ENCODE measurements at places on chromosomes 7 and 10.

DNA sequence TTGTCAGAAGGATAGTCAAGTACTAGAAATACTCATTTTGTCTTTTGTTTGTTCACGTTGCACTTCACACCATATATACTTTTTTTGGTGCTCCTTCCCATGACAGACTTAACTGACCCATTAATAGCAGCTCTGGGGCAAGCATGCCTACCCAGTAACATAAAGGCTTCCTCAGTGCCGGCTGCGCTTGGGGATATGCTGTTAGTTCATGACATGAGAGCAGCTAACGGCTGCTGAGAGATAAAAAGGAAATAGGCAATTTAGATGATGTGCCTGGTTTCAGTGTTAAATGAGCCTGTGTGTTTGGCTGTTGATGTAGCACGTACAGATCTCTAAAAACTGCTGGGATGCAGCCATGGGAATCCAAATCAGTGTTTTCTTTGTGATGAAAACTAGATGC, 86.4 kb downstream of the TAX1BP1 start:
- no peak for DNase-seq

- DNase-seq: no peak
Observed at GRCh38 chr10:133045556-133046389, 42.0 kb upstream of the ADGRA1 start.

GRCh38 chr10:42781893-42782445, 626 bp upstream of the BMS1 start:
- DNase-seq: peak; percentile 11

GRCh38 chr10:73209705-73210104, 37.4 kb downstream of the DNAJC9 start:
- no peak for DNase-seq

DNA sequence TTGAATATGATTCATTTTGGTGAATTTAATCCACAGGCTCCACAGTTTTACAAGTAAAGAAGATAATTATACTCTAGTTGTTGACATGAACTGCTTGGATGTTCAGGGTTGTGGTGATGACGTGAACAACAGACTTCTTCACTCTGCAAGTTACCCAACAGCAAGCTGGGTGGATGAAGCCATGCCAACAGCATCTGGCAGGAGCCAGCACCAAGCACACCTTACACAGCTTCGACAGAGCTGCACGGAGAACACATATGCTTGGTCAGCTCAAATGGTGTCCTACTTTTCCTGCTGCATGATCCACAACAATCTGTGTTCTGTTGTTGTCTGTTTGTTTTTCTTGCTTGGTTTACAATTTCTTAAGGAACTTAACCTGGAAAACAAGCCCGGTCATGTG, 9.8 kb downstream of the NOD1 start:
- peak; percentile 97 for DNase-seq

DNA sequence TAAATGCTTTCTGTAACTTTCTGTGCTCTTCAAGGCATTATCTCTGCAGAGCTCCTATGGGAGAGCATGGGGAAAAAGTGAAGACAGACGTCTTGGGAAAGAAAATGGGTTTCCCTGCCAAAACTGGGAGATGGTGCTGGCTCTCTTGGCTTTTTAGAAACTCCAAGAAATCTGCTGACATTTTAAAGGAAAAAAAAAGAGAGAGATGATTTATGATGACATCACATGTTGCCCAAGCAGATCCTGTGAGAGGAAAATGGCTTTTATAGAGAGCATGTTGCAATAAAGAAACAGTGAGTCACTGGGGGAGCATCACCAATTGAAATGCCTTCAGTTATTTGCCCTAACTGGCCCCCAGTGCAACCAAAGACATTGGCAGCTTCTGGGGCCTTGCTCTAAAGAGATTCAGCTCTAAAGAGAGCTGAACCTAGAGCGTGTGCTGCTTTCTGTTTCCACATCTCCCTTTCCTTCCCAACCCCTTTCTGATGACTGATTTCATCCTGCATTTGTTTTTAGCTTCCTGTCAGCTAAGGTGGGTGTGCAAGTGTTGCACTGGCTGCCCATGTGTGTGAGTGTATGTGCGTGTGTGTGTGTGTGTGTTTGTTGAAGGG, 37.7 kb downstream of the LRMDA start:
- DNase-seq: peak; percentile 95

DNA sequence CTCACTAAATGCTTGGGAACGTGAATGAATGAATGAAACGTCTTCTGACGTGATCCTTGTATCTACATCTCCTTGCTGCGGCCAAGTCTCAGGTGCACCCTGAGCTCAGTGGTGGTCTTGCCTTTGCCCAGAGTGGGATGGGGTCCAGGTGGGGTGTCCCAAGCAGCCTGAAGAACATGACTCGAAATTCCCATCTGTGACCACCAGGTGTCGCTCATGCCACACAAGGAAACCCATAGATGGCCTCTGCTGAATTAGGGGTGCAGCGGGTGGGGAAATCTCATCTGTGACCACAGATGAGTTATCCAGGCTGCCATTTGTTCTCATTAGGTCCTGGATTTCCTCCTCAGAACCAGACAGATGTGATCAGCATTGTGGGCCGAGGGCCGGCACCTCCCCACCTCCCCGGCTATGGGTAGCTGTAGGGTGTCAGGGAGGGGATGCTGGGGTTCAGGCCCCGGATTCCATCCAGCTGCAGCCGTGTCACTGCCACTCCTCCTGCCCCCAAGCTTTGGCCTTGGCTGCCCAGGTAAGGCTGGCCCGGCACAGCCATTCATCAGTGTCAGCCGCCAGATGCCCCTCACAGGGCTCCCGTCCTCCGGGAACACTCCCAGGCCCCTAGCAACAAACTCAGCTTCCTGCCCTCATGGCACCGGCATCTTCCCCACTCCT, 21.0 kb upstream of the GNA12 start:
- DNase-seq: peak; percentile 64

DNA sequence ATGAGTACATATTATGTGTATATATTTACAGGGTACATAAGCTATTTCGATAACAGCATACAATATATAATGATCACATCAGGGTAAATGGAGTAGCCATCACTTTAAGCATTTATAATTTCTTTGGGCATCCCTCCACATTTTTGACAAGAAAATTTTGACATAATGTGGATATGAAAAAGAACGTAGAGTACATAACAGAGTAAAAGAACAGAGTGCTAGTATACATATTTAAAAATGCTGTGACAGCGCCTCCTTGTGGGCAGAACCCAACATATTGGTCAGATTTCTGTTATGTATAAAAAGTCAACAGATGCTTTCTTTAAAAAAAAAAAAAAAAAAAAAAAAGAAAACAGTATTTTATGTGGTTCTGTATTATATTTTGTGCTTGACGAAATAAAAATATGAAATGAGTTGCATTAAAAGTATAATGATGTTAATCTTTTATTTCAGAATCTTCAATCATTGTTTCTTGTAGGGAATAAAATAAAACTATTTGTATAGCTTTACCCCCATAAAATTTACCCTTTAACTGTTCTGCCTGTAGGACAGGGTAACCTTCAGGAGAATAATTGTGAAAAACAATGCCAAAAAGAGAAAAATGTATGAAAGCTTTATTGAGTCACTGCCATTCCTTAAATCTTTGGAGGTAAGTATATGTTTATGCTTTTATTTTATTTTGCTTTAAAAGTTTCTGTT, 18.3 kb upstream of the HBP1 start:
- peak; percentile 73 for DNase-seq

DNA sequence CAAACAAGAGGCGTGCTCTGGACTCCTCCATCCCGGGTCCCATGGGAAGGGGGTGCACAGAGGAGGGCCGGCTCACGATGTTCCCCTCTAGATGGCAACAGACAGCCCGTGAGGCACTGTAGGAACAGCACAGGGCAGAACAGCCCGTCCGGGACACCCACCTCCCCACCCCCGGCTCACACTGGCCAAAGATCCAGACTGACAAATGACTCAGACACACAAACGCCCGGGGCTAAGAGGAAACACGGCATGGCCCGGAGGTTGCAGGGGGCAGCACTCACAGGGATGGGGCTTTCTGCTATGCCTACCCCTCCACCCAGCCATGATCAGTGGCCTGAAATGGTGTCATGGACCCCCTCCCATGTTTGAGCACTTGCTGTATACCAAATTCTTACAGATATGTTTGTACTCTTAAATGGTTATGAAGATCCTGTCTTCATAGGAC, 4.9 kb upstream of the ELN start:
- peak; percentile 20 for DNase-seq

GRCh38 chr10:78712147-78712546, 356.6 kb upstream of the ZMIZ1 start:
- DNase-seq: no peak

- DNase-seq: no peak
Observed at GRCh38 chr10:128716181-128716580, 590.0 kb upstream of the MKI67 start.

GRCh38 chr7:20128001-20128400, 89.2 kb downstream of the MACC1 start:
- no peak for DNase-seq

GRCh38 chr7:4202954-4203353, 479.1 kb upstream of the FOXK1 start:
- DNase-seq: no peak

- no peak for DNase-seq
Observed at GRCh38 chr10:30357075-30357801, 8.2 kb upstream of the MTPAP start.

- DNase-seq: no peak
Observed at GRCh38 chr10:120260456-120260855, 196.6 kb upstream of the PLPP4 start.

DNA sequence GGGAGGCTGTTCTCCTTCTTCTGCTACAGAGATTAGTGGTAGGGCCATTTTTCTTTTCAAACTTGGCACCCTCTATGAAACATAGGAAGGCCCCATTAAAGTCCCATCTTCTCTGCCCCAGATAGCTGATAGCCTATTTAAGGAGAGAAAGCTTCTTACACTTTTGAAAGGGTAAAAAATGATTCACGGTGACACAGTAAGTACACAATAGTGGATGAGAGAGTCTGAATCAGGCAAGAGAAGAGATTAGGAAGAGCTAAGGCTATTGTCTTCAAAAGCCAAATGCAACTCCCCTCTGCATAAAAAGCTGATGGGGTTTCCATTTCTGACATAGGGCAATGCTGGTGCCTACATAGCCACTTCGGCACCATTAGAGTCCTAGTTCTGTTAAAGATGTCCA, 3.6 kb downstream of the INA start:
- DNase-seq: no peak

GRCh38 chr10:113442336-113442735, 110.5 kb upstream of the HABP2 start:
- DNase-seq: no peak

GRCh38 chr7:1452205-1452604, 7.1 kb downstream of the MICALL2 start:
- no peak for DNase-seq

- DNase-seq: no peak
Observed at GRCh38 chr7:36191292-36191920, 38.4 kb downstream of the EEPD1 start.

- peak; percentile 8 for DNase-seq
Observed at GRCh38 chr10:96960872-96961271, 128.8 kb downstream of the LCOR start.

- DNase-seq: no peak
Observed at GRCh38 chr7:69256634-69257081, 341.6 kb upstream of the AUTS2 start.

GRCh38 chr10:107425931-107426553, 261.5 kb upstream of the SORCS1 start:
- DNase-seq: no peak

DNA sequence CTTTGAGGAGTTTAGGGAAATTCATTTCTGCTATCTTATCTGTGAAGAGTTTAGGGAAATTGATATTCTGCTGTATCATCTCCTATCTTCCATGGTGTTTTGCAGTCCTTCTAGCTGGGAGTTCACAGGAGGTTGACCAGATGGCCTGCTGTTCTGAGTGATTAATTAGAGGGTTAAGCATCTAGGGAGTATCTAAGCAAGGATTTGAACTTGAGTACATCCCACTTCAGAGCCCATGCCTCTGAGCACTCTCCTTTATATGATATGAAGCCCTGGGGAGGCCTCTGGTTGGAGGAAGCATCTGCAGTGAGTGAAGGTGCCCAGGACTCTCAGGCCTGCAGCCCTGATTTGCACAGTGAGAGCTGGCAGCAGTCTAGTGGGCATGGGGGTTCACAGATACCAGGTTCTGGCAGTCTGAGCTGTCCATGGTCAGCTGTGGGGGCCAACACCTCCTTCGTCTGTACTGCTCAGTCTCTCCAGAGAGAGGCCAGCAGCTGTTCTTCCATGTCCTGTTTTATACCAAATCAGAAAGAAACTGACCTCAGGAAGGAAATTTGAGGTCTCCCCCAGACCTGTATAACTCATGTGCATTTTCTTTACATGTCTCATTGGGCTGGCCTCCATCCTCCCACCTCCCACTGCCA, 156.9 kb downstream of the PLCE1 start:
- peak; percentile 52 for DNase-seq

DNA sequence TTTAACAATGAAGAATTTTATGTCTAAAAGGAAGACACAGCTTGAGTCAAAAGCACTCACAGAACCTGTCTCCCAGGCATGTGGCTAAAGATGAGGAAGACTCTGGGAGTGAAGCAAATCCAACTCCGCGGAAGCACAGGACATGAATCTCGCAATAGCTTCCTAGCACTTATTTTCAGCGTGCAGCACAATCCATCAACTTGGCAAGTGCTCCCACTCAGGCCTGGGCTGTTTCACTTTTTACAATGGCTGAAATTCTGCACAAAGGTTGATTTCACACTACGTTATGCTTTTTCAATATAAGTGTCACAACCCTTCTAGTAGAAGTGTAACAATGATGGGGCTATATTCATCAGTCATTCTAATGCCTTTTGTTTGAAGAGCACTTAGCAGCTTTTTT, 180.2 kb downstream of the XPNPEP1 start:
- peak; percentile 87 for DNase-seq

DNA sequence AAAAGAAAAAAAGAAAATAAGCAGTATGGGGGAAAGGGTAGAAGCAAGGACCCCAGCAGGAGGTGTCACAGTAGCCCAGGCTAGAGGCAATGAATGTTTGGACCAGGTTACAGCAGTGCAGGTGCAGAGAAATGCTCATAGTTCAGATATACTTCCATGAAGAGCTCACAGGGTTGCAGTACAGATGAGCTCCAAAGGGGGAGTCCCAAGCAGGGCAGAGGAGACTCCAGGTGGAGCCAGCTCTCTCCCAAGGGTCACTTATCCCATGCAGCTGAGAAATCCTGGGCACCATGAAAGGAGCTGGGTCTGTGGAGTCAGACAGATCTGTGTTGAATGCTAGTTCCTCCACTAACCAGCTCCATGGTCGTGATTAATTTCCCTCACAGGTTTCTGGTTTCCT, 174.9 kb downstream of the C7orf25 start:
- DNase-seq: peak; percentile 6

DNA sequence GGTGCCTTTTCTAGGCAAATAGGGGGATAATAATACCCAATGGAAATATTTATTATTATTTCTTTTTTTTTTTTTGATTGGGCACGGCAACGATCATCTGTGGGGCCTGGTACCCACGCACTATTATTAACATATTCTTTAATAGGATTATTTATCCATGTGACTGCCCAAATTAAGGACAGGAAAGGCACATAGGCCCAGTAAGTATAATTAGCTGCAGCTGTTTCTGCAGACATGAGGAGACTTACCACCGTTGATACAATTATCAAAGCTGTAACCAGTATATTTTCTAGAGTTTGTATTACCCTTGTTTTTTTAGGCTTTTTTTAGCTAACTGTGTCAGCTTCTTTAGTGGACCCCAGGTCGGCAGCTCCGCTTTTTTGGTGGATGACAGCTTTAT, 25.2 kb upstream of the GUSB start:
- DNase-seq: no peak

- DNase-seq: no peak
Observed at GRCh38 chr10:124271676-124272075, 147.0 kb downstream of the OAT start.
